ELR (cell line): ENCODE measurements at places on chromosomes 1 and 21.

DNA sequence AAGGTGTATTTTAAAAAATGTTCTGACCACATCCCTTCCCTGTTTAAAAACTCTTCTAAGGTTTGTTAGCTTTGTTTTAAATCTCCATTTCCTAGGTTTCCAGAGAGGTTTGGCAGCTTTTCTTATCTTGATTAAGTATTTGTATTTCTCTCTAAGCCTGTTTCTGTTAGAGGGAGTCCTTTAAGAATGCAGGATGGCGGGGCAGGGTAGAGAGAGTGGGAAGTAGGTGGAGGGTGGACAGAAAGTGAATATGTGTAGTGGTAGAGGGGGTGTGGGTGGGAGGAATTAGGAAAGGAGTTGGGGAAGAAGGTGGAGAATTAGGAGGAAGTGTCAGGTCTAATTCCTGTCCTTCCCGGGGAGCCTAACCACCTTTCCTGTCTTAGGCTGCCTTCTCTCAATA is 21.2 kb upstream of the SERBP1 start:
- DNase-seq = no peak

DNA sequence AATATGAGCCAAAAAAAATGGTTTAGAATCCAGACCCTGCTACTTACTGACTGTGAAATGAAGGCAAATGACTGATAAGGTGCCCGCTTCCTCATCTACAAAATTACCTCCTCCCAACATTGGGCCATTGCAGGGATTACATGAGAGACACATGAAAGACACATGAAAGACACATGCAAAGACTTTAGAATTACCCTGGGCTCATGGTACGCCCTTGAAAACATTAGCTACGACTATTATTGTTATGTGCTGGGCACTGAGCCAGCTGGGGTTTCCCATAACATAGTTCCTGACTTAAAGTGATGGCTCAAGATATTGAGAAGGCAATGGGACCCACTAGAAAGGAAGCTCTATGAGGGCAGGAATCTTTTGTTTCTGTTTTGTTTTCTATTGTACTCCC is 43.7 kb upstream of the KANK4 start:
- DNase-seq = no peak

- no peak for DNase-seq
These were observed 11.1 kb upstream of the SRM start for GRCh38 chr1:11070876-11071275.

- DNase-seq = no peak
These were observed 33.0 kb downstream of the NTPCR start for GRCh38 chr1:232983375-232983774.

- no peak for DNase-seq
These were observed 58.4 kb downstream of the ZNF281 start for GRCh38 chr1:200351425-200351824.

- DNase-seq = peak; percentile 87
These were observed 15.6 kb upstream of the TACSTD2 start for GRCh38 chr1:58592522-58593134.

GRCh38 chr1:145917595-145917994 is 922 bp downstream of the PEX11B start:
- no peak for DNase-seq

- DNase-seq = peak; percentile 19
These were observed at the start of gene TSPAN1 for GRCh38 chr1:46174448-46175231. Gene TSPAN1, plus strand, starts transcription at chr1:46175087. Its CDS starts 6,021 bp downstream, at chr1:46181108.

DNA sequence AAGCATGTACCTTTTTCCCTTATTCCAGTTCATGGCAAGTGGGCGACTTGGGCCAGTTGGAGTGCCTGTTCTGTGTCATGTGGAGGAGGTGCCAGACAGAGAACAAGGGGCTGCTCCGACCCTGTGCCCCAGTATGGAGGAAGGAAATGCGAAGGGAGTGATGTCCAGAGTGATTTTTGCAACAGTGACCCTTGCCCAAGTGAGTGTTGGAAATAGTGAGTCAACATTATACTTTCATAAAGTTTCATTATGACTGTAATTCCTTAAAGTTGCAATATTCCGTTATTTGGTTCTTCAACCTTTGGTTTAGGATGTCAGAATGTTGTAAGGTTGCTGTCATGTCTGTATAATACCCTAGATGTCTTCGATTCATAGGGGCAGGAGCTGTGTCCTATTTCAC is 230.5 kb downstream of the TPR start:
- no peak for DNase-seq

DNA sequence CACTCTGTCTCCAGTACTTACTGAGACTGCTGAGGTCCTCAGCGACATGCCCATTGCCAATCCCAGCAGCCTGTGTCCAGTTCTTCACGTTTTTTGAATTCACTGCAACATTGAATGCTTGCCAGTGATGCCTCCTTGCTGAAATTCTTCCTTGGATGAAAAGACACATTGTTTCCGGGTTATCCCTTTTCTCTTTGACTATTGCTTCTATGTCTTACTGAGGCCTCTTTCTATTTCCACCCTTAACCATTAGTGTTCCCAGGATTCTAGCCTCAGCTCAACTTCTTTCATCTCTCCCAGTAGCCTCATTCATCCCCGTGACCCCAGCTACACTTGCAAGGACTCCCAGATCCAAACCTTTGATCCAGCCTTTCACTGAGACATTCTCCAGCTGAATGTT is 46.5 kb upstream of the KIF26B start:
- DNase-seq = no peak

DNA sequence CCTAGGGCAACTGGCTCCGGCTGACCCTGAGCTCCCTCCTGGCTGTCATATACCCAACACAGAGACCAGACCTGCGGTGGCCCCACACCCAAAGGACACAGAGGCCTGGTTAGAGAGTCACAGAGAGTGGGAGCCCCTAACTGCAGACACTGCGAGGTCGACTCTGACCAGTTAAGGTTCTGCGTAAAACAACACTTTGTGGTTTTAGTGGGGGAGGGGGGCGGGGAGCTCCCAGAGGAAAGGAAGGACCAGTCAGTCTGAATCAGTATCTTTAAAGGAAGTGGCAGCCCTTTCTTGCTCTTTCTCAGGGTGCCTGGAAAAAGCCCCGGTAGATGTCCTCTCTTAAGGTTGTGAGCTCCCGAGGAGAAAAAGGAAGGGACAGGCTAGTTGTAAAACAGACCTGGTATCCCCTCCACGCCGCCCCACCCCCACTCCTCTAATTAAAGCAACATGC is 2.4 kb downstream of the SSBP3 start:
- peak; percentile 91 for DNase-seq

DNA sequence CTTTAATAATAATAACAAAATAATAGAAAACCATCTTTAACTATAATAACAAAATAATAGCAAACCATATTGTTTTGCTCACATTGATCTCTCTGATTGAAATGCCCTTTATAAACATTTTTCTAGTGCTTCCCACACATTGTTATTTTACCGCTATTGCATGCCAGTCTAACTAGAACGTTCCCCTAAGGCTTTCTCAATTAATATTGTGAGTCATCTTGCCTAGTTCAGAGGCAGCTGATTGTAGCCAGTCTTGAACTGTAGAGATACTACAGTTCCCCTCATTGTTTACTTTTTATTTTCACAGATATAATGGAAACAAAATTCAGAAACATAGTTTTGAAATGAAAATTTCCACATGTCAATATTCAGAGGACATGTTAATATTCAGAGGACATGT is 192.3 kb upstream of the ADGRL4 start:
- peak; percentile 73 for DNase-seq

- no peak for DNase-seq
These were observed 7.1 kb upstream of the PHLDA3 start for GRCh38 chr1:201475915-201476669.

DNA sequence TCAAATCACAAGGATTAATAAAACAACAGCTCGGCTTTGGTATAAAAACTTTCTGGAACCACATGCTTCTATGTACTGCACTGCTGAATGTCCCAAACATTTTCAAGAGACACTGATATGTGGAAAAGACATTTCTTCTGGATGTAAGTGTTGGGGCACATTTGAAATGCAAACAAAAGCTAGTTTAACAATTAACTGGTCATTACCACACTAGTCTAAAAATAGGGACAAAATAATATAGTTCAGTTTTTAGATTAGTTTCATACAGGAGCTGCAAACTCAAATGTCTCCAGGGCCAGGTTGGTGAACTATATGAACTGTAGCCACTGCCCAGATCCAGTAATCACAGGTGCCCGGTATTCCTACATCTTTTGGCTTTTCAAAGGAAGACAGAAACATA is 3.2 kb downstream of the IL23R start:
- no peak for DNase-seq

DNA sequence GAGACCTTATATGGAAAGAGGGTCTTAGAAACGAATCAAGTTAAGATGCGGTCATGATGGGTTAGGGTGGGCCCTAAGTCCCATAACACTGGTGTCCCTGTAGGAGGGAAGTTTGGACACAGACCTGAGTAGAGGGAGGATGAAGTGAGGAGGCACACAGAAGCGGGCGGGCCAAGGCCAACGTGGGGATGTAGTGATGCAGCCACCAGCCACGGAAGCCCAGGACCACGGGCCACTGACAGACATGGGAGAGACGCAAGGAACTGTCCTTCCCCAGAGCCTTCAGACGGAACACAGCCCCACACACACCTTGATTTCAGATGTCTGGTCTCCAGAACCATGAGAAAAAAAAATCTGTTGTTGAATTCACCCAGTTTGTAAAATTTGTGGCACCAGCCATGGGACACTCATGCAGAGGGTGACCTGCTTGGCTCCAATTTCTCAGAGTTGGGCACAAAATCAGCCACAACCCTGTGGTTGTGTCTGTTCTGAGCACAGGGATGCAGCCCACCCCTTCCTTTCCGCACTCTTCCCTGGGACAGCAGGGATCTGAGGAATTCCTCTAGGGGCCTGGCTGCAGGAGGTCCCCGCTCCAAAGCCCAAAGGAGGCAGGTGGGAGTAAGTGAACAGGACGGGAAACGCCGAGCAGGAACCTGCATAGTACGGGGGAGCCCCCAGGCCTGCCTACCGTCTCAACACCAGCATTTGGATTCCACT is 61.1 kb downstream of the RIPK4 start:
- no peak for DNase-seq

GRCh38 chr1:235253219-235253962 is 74.6 kb downstream of the ARID4B start:
- peak; percentile 87 for DNase-seq

DNA sequence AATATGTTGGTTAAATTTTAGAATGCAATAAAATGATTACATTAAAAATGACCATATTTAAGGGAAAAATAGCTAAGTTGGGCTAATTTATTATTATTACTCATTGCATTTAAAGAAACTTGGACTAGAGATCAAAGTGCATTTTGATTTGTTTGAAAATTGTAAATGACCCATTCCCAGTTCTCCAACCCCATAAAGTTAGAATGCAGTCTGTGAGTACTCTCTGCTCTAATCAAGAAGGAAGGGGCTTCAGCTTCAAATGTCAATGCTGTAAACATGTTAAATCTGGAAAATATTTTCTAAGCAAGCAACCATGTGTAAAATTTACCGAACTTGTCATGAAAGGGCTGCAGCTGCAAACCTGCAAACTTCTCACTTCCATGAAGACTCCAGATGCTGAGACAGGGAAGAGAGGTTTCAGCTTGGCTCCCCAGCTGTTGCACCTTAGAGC is 232.7 kb downstream of the TTLL7 start:
- DNase-seq = no peak

GRCh38 chr1:178037510-178038253 is 56.2 kb upstream of the RASAL2 start:
- DNase-seq = peak; percentile 83

DNA sequence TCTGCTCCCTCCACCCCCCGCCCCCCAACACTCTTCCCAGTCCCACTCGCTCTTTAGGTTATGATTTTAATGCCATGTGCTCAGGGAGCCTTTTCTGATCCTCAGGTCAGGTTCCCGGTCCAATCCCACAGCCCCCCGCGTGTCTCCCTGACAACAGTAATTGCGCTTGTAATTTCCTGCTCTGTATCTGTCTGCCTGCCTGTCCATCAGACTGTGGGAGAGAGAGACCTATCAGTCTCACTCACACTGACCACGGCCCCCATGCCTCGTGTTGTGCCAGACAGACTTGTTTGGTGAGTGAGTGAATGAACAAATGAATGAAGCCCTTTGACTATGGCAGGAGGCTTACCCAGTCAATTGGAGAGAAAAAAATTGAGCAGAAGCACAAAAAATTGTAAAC is 50.8 kb upstream of the ECE1 start:
- no peak for DNase-seq

GRCh38 chr1:37999430-38000232 is 5.7 kb downstream of the FHL3 start:
- DNase-seq = peak; percentile 65

DNA sequence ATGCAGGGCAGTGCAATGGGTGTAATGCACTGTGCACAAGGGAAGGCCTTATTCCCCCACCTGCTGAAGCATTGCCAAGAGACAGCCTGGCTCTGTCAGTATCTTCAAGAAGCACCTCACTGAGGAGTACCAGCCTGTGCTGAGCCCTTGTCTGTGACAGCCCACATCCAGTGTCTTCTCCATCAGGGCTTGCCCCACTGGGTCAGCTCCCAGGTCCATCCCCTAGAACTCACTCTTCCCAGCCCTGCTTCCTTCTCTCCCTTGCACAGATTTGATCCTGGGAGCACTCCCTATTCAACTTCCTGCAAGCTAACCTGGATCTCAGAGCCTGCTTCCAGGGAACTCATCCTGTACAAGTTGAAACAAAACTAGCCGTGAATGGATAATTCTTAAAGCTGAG is 33.6 kb upstream of the IFNGR2 start:
- DNase-seq = no peak

DNA sequence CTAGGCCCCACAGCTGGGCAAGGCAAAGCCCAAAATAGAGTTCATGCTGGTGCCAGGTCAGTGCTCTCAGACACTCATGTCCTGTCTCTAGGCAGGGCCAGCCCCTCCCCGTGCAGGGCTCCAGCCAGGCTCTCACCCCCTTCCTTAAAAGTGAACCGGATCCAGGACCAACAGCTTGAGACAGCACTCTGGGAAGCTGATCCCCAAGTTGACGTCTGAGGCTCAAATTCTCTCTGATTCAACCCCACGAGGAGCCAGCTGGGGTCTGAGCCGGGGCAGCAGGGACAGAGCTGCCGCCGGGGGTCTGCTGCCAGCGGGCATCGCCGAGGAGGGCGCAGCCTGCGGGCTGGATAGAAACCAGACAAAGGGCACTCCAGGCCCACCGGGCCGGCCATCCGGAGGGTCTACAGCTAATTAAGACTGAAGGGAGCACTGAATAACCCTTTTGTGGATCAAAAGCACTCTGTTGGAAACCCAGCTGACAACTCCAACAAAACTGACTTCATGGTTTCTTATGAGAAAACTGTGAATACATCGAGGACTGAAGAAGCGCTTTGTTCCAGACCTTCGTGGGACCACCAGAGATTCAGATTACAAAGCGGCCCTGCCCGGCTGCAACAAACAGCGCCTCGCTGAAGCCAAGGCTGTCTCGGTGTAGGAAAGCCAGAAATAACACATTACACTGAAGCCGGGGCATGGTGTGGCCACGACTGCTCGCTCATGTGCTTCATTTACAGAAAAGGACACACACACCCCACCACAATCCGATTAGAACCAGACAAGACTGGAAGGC is 95.8 kb downstream of the PSMG1 start:
- DNase-seq = no peak

GRCh38 chr1:91583326-91583755 is 82.7 kb downstream of the CDC7 start:
- peak; percentile 98 for DNase-seq

DNA sequence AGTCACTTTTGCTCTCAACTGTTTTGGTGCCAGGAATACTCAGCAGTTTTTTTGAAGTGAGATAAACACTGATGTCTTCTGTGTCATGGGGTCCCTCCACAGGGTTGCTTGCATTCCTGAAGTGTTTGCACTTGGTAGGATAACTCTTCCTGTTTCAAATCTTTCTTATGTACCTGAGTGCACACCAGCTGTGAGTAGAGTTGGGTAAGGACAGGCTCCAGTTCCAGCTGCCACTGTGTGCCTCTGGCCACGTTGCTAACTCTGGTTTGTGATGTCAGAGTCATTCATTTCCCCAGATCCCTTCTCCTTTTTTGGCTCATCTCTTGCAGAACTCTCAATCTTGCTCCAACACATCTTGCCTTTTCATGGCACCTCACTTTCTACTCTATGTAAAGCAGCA is 356.3 kb upstream of the B3GALT2 start:
- no peak for DNase-seq
